ENCODE measurements at places on chromosomes 3 and 15. TPM values are rescaled to one million over a fixed set of nuclear protein-coding genes. Genes with fewer than 3 reads are reported as not detected.

The RBP2 gene
- total RNA-seq, result not detected

The SYNPR gene
- total RNA-seq, result not detected

The GPR171 gene
- 0.32 TPM for total RNA-seq

The GABRG3 gene
- not detected for total RNA-seq

DNA sequence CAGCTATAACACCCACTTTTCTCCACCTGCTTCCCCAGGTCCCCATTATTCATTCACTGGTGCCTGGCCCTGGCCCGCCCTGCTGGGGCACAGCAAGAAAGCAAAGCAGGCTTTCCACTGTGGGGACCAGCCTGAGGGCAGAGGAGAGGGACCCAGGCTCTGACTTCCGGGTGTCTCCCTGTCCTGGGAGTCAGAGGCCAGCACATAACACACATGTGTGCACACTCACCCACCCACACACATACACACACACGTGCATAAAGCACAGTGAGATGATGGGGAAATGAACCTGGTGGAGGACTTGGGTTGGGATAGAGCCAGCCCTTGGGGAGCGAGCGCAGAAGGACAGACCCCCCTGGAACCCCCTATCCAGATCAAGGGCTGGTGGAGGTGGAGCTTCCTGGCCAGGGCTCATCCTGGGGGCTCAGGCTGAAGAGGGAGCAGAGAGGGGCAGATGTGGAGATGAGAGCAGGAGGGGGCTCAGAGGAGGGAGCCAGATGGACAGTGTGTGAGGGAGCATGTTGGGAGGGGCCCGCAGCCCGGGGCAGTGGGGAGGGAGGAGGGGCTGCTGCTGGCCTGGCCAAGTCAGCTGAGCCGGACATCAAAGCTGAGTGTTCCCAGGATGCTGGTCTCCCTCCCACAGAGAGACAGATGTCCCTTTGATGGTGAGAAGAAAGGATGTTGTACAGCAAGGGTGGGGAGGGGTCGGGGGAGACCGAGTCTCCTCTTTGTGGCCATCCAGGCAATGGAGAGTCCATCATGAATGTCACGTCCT is 78.2 kb downstream of the LINGO1 start:
- no peak for ATAC-seq

GRCh38 chr3:60294181-60294580 is 957.1 kb downstream of the FHIT start:
- ATAC-seq, result no peak
